ENCODE measurements at places on chromosomes 16 and 17.

GRCh38 chr17:34398990-34399389, 36.0 kb upstream of the CCL1 start:
- DNase-seq = no peak

DNA sequence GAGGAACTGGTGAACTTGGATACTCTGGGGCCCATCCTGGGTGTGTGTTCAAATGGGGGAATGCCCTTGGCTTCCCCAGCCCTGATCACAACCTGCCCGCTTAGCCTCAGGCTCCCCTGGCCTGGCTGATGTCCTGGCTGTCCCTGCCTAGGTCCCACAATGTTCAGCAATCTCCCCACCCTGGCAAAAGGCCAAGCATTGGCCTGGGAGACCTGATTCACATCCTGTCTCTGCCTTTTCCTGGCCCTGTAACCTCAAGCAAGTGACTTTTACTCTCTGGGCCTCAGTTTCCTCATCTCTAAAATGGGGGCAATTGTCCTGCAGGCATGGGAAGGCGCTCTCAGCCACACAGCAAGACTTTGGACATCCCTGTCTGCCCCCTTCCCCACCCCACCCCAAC, 14.4 kb downstream of the CPNE2 start:
- no peak for DNase-seq

DNA sequence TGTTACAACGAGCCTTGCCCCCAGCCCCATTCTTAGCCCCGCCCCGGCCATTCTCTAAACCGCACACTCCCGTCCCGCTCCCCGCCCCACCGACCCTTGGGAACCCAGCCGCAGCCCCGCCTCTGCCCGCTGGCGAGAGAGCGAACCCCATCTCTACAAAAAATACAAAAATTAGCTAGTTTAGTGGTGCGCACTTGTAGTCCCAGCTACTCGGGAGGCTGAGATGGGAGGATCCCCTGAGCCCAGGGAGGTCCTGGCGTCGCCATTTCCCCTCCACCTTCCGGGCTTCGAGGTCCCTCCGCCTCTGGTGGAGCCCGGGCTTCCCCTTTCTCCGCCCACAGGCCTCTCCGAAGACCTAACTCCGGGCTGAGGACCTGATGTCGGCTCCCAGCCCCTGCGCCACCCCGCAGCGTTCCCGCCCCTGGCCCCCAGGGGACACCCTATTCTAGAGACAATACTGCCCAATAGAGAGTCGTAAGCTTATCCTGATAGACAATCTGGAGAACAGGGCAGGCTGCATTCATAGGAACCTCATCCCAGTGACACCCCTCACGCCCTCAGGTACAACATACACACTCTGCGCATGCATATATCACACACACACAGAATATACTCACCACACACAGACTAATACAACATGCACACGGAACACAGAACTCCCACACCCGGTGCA, 480 bp upstream of the PROCA1 start:
- DNase-seq = no peak

DNA sequence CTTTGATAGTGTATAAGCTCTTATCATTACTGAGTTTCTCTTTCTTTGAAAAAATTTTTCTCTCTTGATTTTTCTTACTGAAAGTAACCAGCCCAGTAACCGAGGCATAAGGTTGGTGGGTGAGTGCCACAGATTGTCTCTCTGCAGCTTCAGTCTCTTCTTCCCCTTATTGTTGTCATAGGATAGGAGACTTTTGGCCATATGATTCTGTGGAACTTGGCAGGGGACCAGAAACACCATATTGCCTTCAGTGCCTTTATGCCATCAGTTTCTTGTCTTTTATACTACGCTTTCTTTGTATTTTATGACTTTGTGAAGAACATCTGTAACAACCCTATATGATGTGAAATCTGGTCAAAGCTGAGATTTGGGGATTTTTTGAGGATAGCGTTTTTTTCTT, 341.6 kb upstream of the TBX2 start:
- no peak for DNase-seq

- DNase-seq = peak; percentile 10
Measured at GRCh38 chr17:35713069-35713728, 18.2 kb upstream of the RASL10B start.

- no peak for DNase-seq
Measured at GRCh38 chr17:43341715-43342588, 56.8 kb upstream of the ARL4D start.

DNA sequence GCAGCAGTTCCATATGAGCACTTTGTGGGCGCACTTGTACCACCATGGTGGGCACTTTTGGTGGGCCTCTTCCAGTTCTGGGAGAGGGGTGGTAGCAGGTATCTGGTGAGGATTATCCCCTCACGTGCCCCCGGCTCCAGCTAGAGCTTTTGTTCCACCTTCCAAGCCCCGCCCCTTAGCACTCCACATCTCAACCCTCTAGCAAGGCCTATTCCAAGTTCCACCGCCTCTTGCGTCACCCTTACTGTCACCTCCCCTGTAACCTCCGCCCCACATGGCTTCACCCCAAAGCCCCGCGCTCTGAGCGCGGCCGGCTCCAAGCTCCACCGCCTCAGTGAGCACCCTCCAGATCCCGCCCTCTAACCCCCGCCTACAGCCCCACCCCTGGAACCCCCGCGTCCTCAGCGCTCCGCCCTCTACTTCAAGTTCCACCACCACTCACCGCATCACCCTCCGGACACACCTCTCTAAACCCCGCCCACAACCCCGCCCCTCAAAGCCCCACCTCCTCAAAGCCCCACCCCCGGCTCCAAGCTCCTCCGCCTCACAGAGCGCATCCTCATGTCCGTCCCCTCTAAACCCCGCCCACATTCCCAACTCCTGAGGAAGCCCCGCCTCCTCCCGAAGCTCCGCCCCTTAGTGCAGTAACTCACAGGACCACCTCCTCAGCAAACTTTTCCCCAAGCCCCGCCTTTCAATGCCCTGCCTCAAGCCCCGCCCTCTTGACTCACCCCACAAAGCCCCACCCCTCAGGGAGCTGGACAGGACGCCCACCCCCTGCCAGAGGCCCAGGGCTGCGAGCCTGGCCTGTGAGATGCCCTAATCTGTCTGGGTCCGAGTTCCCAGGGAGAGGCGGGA, 11.1 kb downstream of the SCN4A start:
- no peak for DNase-seq

GRCh38 chr17:57455063-57455914, 199.0 kb downstream of the MSI2 start:
- DNase-seq = no peak

DNA sequence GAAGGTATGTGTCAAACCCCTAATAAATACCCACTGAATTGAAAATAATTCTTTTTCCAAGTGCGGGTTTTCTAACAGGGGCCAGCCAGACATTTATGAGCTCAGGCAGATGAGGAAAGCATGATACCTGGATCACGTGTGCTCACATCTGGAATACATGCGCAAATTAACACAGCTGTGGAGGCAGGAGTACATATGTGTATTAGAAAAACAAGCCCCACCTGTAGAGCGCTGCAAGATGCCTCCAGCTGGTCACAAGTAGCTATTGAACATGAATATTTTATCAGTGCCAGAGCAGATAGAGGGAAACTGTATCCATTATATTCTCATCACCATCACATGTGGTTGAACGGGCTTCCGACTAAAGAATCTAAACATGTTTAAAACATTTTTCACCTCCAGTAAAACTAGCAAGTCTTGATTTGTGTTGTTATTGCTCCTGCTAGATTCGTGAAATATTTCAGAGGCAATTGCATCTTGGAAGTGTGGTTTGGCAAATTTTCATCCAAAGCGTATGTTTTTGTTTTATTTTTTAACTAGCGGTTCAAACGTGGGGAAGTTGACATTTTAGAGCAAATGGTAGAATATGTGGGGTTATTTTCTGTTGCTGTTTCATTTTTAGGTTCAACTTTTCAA, 482.8 kb downstream of the CDH13 start:
- no peak for DNase-seq

- no peak for DNase-seq
Measured at GRCh38 chr17:80145076-80146075, 1.6 kb downstream of the EIF4A3 start.

DNA sequence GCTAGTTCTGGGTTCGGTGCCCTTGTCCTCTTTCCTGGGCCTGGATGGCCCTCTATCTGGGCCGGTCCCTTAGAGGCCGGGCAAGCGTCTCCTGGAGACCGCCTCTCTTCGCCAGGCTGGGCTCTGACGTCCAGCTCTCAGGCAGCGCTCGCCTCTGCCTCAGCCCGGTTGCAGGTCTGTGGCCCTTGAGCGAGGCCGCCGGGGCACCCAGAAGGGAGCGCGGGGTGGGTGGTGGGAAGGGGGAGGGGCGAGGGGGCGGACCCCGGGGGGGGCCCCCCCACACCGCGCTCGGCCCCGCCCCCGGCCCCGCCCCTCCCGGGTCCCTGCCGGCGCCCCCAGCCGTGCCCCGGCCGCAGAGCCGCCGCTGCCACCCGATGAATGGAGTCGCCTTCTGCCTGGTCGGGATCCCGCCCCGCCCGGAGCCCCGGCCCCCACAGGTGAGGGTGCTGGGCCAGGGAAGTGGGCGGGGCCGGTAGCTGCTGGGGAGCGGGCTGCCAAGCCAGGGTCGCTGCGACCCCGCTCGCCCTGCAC, at the start of gene ARHGAP23:
ARHGAP23 (plus strand) TSS at position 353 of the 531 bp plus-strand sequence; CDS start at position 375, 22 bp downstream.
- no peak for DNase-seq

DNA sequence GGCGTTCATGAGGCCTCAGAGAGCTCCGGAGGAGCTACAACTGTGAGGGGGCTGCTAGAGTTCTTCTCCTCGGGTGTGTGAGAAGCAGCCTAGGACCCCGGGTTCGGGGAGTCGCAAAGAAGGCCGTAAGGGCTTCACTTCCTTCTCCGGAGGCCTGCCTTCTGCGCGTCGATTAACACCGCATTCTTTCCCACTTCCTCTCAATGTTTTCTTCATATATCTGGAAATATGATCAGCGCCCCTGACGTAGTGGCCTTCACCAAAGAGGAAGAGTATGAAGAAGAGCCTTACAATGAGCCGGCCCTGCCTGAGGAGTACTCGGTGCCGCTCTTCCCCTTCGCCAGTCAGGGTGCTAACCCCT, 449 bp downstream of the SMCR8 start:
- DNase-seq = no peak

- DNase-seq = no peak
Measured at GRCh38 chr17:74730491-74731346, 6.3 kb upstream of the RAB37 start.

GRCh38 chr16:66910175-66910940, 8.3 kb downstream of the CDH16 start:
- no peak for DNase-seq

DNA sequence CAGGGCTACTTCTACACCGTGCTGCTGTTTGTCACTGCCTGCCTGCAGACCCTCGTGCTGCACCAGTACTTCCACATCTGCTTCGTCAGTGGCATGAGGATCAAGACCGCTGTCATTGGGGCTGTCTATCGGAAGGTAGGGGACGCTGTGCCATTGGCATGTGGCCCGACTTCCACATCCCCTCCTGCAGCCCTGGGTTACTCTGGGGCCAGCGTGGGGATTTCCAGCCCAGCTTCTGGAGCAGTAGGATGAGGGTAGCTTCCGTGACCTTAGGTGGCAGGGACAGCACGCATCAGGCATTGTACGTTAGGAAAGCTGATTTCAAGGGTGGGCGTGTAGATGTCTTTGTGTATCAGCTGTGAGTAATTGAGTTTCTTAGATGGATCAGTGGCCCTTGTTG, 96.5 kb downstream of the ABCC1 start:
- no peak for DNase-seq

- DNase-seq = no peak
Measured at GRCh38 chr17:34437188-34437587, 74.2 kb upstream of the CCL1 start.

DNA sequence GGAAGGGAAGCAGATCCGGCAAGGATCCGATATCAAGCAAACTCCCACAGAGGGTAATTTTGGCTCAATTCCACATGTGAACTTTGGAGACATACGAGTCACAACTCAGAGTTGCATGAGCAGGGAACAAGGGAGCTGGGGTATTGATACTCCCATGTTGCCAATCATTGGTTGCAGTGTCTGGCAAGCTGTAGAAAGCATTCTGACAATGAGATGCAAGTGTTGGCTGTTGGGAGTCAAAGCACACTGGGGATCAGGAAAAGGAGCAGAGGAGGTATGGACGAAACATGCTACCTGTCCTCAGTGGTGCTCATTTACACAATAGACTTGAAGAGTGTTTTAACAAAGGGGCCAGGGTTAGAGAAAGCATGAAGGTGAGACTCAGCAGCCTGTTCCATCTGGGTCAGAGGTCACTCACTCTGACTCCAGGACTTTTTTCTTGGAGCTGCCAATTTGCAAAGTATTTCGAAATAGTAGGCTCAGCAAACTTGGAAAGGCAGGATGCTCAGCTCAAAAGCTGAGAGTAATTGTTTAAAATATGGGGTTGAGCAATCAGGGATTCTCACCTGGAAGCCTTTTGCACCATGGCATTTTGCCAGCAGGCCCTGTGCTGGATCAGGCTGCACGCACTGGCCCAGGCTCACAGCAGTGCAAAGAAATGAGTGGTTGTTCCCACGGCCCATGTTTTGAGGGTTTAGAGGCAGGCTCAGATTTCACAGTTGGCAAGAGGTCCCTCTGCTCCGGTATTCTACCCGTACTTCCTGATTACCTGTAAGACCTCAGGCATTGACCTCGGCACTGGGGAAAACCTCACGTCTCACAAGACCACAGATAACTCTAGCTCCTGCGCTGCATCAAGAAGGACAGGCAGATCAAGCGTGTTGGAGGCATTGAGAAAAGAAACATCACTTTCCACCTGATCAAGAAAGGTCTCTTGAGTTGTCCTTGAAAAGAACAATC, 17.6 kb upstream of the NKD1 start:
- no peak for DNase-seq

DNA sequence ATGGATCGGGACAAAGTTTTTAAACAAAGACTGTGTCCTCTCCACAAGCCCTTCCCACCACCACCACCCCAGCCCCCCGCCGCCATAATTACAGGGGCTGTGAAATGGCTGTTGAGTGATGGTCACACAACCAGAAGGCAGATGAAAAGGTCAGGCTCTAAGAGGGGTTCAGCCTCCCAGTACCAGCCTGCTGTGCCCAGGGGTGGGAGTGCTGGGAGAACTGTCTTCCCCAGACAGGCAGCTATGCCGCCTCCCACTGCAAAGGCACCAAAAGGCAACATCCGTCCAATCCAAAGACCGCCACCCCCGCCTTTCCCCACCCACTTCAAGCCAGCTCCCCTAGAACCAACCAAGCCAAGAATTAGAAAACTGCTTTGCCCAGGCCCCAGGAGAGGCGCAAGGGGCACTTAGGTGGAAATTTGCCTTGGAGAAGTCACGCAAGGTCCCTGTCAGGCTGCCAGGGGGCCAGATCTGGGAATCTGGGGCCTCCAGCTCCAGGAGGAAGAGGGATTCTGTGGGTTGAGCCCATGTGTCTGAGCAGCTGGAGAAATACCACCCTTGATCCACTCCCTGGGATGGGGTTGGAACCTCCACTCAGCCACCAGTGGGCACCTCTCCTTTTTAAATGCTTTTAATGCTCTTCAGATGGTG, 14.4 kb downstream of the CARHSP1 start:
- peak; percentile 72 for DNase-seq

DNA sequence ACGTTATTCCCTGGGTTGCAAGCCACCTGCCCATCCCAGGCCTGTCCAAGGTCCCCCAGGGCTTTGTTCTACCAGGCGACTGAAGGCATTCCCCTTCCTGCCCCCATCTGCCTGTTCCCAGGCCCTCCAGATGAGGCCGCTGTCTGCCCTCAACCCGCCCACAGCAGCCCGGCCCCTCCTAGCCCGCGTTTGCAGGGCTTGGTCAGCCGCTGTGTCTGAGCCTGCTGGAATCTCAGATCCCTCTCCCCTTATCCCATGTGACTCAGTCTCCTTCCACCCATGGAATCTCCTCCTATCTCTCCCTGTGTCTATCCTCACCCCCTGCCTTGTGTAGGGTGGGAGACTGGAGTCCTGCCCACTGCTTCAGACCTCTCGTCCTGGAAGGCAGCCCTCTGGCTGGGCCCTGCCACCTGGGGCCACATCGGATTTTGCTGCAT, 186.0 kb upstream of the TNRC6C start:
- DNase-seq = no peak

All from NCI-H2227 treated with DMSO at 0.1 percent for 48 hours (cell line).